ENCODE measurements at places on chromosomes 4 and X.

- DNase-seq: no peak
Measured at GRCh38 chrX:52424656-52425055, 55.8 kb downstream of the XAGE2 start.

- DNase-seq: peak; percentile 12
Measured at GRCh38 chr4:22434895-22435294, 81.0 kb downstream of the ADGRA3 start.

DNA sequence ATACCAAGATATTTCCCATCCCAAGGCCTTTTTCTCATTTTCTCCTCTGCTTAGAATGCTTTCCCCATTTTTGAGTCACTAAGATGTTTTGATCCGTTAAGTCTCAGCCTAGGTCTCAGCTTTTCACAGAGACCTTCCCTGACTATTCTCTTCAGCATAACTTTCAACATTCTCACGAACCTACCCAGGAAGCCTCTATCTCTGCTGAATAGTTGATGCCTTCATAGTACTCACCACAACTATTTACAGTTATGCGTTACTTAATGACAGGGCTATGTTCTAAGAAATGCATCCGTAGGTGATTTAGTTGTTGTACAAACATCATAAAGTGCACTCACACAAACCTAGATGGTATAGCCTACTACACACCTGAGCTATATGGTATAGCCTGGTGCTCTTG lies 64.5 kb downstream of the ARL9 start:
- DNase-seq: no peak

GRCh38 chr4:101022151-101023024 lies 324.9 kb downstream of the PPP3CA start:
- no peak for DNase-seq

DNA sequence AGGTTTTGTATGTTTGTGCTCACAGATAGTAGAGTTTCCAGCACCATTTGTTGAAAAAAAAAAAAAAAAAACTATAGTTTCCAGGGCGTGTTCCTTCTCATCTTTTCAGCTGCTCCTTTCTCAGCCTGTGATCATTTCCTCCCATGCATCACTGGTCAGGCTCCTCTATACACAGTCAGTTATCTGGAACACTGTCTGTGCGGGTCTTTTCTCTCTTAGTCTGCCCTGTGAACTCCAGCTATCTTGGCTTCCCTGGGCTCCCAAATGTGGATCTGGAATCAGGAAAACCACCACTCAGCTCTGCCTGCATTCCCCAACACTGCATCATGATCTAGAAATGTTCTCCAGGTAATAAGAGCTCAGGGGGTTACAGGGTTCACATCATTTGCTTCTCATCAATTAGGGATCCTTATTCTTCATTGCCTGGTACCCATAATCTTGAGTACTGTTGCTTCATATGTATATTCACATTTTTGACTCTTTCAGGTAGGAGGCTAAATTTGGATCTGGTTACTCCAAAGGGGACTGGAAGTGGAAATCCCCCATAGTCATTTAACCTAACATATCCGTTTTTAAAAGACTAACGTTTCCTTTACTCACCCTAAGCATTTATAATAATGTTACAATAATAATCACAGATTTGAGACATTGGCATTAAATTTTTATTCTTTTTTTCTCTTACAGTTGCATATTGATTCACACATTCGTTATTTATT lies 221.8 kb upstream of the KLF3 start:
- no peak for DNase-seq

GRCh38 chr4:149555146-149555545 lies 260.5 kb downstream of the IQCM start:
- DNase-seq: no peak

DNA sequence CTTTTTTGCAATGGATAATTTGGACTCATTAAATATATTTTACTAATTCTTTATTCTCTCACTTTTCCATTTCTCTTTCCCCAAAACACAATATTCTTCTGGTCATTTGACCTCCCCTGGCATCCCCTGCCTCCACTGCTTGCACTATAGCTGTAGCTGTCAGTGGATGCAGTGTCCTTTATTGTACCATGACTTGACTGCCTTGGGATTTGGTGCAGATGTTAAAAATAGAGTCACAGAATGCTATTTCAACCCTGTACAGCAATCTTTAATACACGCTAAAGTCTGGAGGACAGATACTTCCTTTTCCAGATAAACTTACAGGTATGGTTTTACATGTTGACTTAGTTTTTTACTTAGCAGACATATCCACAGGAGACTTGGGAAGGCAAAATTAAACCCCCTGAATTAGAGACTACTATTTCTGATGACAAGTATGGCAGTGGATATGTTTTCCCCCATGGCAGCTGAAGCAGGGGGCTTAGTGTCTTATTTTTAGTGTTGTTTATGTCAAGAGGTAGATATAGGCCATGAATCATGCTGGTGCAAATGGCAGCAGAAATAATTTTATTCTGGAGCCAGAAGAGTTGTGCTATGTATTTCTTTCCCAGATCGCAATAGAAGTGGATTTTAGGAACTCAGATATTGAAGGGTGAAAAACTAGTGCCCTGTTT lies 461.4 kb downstream of the NAF1 start:
- no peak for DNase-seq

DNA sequence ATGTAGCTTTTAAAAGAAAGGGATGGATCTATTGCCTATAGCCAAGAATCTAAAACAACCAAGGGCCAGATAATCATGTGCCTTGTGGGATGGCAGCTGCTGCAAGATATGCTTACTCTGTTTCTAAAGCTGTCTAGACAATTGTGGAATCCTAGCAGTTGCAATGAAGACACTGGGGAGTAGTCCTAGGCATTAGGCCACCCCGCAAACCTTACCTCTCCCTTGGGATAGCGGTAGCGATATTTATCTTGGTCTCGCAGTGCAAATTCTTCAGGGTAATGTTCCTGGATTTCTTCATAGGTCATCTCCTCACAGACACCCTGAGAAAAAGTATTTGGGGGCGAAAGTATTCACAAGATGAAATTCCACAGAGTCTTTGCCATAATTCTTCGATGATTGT lies 24.6 kb downstream of the TRO start:
- DNase-seq: no peak

- DNase-seq: no peak
Measured at GRCh38 chr4:89242216-89242615, 65.4 kb downstream of the GPRIN3 start.

DNA sequence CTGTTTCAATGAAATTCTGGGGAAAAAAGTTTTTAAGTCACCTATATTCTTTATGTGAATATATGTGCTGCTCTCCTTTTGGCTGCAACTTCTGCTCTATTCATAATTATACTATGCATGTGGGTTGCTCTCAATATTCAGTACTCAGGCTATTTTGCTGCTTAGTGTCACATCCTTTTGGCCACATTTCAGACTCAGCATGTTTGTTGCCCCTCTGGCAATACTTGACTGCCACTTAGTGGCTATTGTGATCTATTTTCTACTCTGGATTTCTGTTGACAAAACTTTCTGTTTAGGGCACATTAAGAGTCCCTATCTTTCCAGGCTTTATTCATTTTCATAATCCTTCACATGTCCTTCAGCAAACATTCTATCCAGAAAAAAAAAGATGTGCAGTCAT lies 15.8 kb upstream of the CT45A1 start:
- no peak for DNase-seq

DNA sequence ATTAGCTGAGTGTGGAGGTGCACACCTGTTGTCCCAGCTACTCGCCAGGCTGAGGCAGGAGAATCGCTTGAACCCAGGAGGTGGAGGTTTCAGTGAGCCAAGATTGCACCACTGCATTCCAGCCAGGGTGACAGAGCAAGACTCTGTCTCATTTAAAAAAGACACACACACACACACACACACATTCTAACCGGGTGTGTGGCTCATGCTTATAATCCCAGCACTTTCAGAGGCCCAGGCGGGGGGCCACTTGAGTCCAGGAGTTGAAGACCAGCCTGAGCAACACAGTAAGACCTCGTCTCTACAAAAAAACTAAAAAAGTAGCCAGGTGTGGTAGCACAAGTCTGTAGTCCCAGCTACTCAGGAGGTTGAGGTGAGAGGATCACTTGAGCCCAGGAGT lies 152.3 kb downstream of the LRBA start:
- no peak for DNase-seq

GRCh38 chrX:54530357-54530900 lies 410 bp downstream of the GNL3L start:
- DNase-seq: no peak

- no peak for DNase-seq
Measured at GRCh38 chr4:153137677-153138630, 66.3 kb upstream of the TRIM2 start.

DNA sequence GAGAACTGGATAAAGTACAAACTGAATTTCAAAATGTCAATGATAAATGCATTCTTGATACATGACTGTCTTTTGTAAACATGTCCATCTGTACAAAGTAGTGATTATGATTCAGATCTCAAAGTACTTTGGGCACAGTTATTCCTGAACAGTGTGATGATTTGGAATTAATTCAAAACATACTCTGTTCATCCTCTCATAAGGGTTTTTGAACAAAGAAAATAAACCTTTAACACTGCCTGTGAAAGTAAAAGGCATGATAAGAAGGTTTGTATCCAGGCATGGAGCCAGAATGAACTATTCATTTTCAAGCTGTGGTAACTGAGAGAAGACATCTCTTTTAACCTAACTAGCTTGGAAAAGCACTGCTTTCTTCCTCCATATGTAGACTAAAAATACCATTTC lies 883 bp upstream of the KLHL4 start:
- no peak for DNase-seq

- no peak for DNase-seq
Measured at GRCh38 chr4:171639540-171639939, 173.7 kb upstream of the GALNTL6 start.
